Putamen (tissue), 1 donor: ENCODE measurements at places on chromosomes 2 and 18.

GRCh38 chr2:133200684-133201421 is 367.4 kb downstream of the NCKAP5 start:
- DNase-seq, result no peak

DNA sequence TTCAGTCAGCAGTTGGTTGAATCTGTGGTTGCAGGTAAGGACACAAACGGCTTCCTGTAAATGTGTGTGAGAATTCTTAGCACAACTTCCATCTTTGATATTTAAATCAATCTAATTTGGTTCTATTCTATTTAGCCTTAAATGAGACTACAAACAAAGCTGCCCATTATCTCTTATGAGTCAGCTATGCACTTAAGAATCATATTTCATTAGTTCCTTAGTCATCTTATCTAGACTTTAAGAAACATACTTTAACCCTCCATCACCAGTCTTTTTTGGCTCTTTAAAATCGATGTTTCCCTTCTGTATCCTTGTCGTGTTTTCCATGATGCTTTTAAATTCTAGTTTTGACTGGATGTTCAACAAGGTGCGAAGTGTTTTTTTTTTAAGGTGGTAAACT is 114.4 kb upstream of the TMEM200C start:
- no peak for DNase-seq

DNA sequence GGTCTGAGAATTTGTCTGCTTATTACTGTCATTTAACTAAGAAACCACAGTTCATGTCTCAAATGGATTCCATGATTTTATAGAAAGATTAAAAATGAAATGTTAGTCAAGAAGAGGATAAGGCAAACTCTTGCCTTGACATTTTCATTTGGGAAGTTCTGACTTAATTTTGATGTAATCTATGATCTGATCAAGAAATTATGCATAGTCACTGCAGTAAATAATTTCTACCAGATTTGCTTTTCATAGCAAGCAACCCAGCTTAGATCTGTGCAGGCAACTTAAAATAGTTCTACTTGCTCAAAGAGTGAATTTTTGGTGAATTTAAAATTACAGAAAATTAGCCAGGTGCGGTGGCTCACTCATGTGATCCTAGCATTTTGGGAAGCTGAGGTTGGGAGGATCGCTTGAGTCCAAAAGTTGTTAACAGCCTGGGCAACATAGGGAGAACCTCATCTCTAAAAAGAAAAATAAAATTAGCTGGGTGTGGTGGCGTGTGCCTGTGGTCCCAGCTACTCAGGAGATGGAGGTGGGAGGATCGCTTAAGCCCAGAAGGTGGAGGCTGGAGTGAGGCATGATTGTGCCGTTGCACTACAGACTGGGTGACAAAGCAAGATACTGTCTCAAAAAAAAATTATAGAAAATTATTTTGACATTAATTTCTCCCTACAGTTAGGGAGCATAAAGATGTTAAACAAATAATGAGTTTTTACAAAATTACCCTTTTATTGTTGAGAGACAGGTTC is 158.7 kb upstream of the MYO3B start:
- no peak for DNase-seq

- DNase-seq, result no peak
These were observed 42.0 kb upstream of the IL1R1 start for GRCh38 chr2:102100371-102101096.

DNA sequence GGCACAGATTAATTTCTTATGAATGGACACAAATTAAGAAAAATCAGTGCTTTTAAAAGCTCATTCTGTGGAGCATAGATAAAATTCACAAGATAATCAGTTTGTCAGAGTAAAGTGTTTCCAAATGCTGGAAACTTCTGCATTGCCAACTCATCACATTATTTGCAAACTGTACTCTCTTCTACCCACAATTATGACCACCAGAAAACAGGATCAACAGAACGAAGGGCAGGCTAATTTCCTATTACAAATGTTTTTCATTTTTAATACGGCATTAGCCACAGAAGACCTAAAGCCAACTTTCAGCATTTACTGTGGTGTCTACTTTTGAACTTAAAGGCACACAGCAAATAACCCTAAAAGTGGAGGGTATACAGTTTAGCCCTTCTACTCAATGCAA is 6.0 kb downstream of the IRS1 start:
- DNase-seq, result no peak

- no peak for DNase-seq
These were observed 12.1 kb upstream of the TRAF3IP1 start for GRCh38 chr2:238308177-238308576.

GRCh38 chr18:23592911-23593310 is 6.6 kb upstream of the NPC1 start:
- no peak for DNase-seq

GRCh38 chr18:75473316-75473715 is 45.8 kb upstream of the SMIM21 start:
- no peak for DNase-seq

- no peak for DNase-seq
These were observed 70.8 kb upstream of the CTAGE1 start for GRCh38 chr18:22488554-22488953.

- no peak for DNase-seq
These were observed 36.1 kb upstream of the SPTBN1 start for GRCh38 chr2:54419855-54420523.

DNA sequence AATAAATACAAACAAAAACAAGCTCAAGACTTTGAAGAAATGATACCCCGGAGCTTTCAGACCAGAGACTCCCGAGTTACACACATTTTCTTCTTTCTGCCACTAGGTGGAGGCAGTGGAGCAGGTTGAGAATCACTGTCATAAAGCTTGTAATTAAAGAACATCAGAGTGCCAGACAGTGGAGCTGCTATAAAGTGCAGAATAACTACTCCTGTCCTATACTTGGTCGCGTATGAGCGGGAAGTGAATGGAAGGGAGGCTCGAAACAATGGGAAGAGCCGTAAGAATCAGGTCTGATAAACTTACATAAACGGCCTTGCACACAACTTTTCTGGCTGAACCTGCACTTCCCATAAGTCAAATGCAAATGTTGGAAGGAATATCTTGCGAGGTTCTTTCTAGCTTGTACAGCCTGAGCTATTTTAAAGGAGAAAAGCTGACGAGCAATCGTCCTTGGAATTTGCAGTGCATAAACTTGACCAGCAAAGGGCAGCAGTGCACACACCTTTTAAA is 189.0 kb downstream of the RPIA start:
- DNase-seq, result peak; percentile 48

- DNase-seq, result no peak
These were observed 141.8 kb downstream of the ACKR3 start for GRCh38 chr2:236711440-236711839.

GRCh38 chr18:59802031-59802430 is 97.8 kb upstream of the PMAIP1 start:
- no peak for DNase-seq

DNA sequence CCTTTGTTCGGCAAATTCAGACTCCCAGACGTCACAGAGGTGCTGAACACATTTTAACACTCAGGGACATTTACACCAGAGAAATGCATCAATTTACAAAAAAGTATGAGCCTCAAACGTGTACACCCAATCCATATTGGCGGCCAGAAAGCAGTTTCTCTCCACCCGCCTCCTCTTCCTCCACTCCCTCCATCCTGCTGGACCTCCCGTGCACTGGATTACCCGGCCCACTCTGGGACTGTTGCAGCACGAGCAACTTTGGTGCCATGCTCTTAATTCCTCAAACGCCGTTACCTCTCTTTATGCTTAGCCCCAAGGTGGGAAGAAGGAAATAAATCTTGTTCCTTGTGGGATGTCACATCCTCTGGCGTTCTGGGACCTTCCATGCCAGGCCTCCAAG is 243.4 kb downstream of the ZNF516 start:
- DNase-seq, result no peak

DNA sequence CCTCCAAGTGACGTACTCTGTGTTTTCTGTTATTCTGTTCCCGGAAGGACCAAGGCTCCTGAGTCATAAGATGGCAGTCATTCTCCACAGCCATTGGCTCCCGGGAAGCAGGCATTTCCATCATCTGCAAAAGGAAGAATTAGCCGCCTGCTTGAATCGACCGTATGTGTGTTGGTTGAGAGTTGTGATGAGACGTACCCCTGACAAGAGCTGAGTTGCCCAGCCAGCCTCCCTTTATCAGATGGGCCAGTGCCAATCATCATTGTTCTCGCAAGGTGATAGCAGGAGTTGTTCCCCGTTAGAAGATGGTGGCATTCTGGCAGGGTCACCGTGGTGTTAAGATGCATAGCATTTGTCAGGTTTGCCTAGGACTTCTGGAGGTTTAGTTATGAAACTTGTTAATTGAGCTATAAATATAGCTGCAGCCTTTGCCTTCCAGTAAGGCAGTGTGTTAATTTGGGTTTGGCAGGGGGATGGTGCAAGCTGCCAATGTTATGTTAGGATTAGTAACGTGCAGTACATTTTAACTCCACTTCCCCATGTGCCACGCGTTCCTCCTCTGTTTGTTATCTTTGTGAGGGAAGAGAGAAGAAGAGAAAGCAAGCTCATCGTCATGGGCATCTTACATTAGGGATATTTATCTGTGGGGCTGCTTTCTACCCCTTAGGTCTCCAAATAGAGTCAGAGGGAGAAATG is 652.7 kb upstream of the FANCL start:
- DNase-seq, result peak; percentile 39

- peak; percentile 58 for DNase-seq
These were observed 97.6 kb upstream of the SEC11C start for GRCh38 chr18:59041819-59042815.

- DNase-seq, result no peak
These were observed 21.8 kb downstream of the RBM44 start for GRCh38 chr2:237820421-237820820.

DNA sequence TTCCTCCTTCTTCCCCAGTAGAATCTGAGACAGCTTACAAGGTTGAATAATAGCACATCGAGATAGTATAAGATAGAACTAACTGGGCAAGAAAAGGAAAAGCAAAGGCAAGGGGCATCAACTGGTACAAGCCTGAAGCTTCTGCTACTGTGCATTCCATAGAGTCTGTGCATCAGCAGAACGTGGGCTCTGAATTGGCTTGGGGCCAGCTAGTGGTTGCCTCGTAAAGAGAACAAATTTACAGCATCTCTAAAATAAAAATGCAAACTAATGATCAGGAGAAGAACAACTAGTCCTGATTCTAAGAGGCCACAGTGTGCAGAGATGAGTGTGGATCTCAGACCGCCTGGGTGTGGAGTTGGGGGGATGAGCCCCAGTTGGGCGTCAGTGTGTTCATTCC is 36.6 kb downstream of the UPP2 start:
- DNase-seq, result no peak

DNA sequence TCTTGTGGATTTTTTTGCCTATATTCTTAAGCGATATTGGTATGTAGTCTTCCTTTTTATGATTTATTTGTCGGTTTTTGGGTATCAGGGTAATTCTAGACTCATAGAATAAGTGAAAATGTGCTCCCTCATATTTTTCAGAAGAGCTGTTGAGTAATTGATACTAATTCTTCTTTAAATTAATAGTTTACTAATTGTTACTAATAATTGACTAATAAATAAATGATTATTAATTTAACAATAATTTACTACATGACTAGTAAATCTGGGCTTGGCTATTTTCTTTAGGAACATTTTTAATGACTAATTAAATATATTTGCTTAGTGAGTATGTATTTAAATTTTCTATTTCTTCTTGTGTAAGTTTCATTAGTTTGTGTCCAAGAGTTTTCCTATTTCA is 325.0 kb downstream of the ADCYAP1 start:
- DNase-seq, result no peak

- no peak for DNase-seq
These were observed 191.1 kb upstream of the CTAGE1 start for GRCh38 chr18:22608847-22609246.

DNA sequence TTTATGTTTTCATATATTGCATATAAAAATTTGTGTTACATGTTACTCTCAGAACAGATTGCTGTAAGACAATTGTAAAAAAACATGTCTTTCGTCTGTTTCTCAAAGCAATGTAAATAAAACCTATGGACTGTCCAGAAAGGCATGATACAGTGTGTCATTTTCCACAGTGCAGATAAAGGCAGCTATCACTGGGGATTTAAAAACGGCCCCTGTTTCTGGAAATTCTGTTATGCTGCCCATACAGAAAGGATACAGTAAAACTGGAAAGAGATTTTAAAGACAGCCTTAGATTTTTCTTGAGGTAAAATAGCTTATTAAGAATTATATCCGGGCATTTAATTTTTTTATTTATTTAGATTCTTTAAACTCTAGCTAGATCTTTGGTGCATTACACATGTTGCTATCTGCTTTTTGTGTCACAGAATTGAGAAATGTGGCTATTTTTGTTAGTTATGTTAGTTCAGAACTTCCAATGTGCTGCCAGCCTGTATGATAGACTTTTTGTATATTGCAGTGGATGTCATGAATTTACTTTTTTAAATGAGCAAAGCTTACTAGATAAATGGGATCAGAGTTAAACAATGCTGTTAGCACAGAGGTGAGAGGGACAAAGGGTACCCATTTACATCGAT is 859 bp upstream of the INO80D start:
- no peak for DNase-seq

DNA sequence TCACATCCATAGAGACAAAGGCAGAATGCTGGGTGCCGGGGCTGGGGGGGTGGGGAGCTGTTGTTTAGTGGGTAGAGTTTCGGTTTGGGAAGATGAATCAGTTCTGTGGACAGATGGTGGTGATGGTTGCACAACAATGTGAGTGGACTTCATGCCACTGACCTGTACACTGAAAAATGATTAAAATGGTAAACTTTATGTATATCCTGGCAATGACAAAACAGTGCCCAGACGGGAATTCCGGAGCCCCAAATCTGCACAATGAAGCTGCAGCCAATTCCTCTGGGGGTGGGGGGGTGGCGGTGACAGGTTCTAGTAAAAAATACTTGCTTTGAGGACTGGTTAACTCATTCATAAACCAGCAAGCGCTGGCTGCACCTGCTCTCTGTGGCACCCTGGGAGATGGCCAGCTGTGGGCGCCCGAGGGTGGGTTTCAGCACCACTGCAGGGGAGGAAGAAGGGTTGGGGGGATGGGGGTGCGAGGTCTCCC is 81.8 kb upstream of the HPCAL1 start:
- DNase-seq, result no peak

- DNase-seq, result no peak
These were observed 85.7 kb upstream of the FRZB start for GRCh38 chr2:182951948-182952663.

- no peak for DNase-seq
These were observed 3.8 kb upstream of the FRZB start for GRCh38 chr2:182870227-182870626.

DNA sequence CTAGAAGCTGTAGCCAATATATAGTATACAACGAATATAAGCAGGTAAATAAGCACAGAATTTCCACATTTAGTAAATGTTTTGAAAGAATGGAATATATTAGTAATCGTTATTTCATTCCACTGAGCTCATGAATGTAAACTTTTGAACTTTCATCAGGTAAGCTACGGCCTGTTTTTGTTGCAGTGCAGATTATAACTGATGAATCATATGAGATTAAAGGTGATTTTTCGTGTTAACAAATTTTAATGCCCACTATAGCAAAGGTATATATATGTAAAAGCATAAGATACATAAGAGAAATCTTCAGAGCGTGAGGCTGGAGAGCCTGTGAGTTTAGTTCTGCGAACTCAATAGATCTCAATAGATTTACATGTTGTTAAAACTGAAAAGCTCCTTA is 1.1 kb downstream of the SCYGR1 start:
- no peak for DNase-seq
